ENCODE measurements at places on chromosomes 1 and 21.

DNA sequence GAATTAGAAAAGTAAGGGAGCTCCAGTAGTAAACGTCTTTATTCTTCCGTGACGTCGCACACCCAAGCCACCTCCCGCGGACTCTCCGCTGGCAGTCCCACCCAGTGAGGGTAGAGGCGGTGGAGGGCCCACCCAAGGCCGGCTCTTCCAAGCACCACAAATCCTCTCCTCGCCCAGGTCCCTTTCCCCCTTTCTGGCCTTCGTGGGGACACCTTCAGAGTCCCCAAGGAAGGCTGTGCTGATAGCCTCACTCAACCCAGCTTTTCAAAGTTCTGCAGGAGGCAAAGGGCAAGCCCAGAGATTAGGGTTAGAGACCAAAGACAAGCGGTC, 349 bp upstream of the GPN2 start:
- DNase-seq, result no peak

DNA sequence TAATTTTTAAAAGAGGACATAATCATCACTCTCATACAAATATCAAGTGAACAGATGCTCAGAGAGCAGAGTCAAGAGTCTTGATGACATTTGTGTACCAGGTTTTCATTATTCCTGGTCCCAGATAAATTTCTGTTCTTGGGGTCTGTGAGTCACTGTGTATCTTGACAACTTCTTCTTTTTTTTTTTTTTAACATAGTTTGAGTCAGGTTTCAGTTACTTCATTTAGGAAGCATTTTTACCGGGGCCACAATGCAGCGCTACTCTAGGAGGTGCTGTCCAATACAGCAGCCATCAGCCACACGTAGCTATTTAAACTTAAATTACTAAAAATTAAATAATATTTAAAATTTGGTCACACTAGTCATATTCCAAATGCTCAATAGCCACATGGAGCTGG, 188.1 kb upstream of the SAMSN1 start:
- DNase-seq, result no peak

DNA sequence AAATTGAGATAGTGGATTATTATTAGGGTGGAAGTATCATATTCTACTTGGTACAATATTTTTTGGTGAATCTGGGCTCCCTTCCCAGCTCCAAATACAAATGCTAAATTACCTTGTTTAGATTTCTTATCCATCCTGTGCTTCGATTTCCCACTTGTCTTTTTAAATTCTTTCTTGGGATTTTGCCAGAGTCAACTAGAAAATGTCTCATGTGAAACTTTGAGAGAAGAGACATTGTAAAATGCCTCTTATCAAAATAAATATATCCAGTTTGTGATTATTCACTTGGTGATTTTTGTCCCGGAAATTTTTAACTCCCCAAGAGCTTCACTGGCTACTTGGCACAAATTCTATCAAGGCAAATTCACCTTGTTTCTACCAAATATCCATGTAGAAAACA, 202.0 kb downstream of the FMN2 start:
- no peak for DNase-seq

DNA sequence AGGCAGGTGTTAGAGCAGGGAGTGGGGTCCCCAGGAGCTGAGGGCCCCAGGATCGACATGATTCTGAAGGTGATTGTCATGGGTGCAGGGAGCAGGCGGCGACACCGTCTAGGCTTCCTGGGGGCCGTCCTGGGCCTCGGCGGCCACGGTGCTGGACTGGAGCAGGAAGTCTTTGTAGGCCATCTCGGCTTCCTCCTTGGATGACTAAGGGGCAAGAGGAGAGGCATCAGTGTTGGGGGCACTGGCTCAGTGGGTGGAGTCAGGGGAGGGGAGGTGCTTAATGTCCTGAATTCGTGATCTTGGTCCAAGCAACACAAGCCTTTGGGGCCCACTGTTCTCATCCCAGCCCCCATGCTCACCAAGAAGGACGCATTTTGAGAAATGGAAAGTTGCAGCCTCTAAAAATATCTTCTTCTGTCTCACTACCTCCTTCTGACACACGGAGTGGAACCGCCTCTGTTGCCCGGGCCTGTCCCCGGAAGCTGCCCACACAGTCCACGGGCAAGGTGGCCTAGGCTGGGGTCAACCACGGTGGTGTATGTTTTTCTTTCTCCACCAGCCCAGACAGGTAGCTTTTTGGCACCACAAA, 8.6 kb upstream of the FCMR start:
- no peak for DNase-seq

- no peak for DNase-seq
Observed at GRCh38 chr1:160112357-160112756, 3.2 kb upstream of the ATP1A2 start.

DNA sequence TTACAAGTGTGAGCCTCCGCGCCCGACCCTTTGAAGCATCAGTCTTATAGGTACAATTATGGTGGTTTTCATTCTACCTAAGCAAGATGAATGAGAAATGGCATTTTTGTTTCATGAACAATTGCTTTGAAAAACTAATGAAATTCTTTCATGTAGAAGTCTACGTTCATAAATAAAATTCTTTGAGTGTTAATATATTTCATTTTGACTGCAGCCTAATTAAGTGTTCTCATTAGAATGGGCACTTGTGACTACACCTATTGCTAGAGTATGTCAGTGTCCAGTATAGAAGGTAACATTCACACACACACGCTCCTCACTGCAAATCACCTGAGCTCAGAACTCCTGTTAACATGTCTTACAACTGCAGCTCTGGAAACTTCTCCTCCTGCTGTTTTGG, at the start of gene KRTAP15-1:
Gene KRTAP15-1 (plus strand): TSS at position 301 of the 400 bp plus-strand sequence. CDS start 53 bp downstream, at position 354.
- DNase-seq, result no peak

DNA sequence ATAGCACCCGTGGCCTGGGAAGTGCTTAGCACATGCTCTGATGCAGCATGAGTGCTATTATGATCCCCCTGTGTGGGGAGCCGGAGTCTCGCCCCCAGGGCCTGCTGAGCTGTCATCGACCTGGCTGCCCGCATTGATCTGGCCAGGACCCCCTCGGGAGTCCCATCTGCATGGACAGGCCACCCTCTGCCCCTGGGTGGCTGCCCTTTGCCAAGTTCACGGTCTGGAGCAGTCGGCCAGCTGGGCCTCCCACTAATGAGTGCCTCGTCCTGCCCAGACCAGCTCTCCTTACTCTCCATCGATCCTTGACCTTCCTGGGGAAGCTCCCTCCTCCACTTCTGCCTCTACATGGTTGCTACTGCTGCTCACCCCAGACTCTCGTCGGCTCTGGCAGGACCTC, 121.8 kb upstream of the RUNX3 start:
- no peak for DNase-seq
